ENCODE measurements at places on chromosomes 7 and 10. TPM values are rescaled to one million over a fixed set of nuclear protein-coding genes. Genes with fewer than 3 reads are reported as not detected.

DNA sequence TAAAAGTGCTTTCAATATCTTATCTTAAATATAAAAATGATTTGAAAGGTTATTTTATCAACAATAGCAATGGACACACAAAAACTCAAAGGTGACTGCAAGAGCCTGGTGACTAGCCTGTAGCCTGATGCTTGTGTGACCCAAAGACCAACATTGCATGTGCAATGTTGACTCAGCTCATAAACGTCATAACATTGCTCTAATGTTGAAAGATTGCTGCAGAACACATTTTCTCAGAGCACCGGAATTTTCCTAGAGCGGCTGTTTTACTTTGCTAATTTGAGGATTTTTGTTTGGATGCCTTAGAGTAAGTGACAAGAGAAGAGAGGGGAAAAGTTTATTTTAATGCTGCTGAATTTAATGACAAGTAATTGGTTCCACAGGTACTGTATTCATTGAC lies 107.1 kb downstream of the RAB18 start:
- DNase-seq = no peak

GRCh38 chr7:48109848-48110663 lies 21.0 kb downstream of the UPP1 start:
- no peak for DNase-seq

DNA sequence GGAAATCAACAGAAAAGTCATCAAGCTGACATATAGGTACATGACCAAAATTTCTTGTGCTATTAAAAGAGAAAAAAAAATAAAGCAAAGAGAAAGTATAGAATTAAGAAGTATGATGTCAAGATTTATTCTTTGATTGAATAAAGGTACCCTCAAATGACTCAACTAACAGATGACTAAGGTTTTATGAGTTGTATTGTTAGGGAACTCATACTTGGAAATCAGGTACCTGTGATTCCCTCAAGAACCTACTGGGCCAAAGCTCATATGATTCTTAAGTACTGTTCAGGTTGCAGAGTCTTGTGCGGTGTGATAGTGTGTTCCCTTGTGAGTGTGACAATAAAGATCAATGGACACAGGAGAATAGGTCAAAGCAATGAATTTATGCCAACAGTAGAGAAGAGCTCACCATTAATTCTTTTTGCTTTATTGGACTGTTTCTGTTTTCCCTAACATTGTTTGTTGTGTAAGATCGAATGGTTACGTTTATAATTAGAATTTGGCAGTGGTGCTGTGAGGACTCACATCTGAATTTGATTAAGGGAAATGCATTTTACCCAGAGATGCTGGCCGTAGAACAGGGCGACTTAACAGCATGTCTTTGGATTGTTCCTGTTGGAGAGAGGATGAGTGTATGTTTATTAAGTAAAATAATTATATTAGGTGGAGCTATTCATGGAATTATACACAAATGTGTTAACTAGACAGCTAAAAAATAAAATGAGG lies 293.2 kb upstream of the SEMA3D start:
- no peak for DNase-seq

DNA sequence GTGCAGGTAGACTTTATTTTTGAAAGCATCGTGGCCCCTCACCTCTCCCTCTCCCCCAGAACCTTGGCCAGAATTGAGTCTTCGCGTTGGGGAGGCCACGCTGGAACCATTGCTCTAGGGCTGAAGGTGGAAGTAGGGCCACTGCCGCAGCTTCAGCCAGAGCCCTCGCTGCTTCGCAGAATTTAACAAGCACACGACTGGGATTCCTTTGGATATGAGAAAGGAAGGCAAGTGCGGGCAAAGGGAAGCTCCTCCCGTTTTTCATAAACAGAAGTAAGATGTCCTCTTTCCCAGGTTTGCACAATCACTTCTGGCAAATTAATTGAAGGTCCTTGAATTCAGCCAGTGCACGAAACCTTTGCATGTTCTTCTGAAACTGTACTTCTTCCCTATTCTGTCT lies 168.1 kb downstream of the CCDC3 start:
- no peak for DNase-seq

DNA sequence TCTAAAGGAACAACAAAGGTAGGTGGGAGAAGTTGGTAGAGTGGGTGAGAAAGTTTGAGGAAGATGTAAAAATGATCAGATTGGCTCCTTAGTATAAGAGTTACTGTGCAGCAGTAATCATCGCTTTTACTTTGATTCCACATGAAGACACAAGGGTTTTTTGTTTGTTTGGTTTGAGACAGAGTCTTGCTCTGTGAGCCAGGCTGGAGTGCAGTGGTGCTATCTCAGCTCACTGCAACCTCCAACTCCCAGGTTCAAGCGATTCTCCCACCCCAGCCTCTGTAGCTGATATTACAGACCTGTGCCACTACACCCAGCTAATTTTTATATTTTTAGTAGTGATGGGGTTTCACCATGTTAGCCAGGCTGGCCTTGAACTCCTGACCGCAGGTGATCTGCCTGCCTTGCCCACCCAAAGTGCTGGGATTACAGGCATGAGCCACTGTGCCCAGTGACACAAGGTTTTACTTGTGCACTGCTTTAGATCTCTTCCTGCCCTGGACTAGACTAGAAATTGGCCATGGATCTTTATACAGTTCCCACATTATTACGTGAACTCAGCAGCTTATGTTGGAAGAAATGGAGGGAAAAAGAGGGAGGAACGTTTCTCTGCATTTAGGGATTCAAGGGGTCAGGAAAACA lies 10.7 kb downstream of the LUC7L2 start:
- DNase-seq = no peak

DNA sequence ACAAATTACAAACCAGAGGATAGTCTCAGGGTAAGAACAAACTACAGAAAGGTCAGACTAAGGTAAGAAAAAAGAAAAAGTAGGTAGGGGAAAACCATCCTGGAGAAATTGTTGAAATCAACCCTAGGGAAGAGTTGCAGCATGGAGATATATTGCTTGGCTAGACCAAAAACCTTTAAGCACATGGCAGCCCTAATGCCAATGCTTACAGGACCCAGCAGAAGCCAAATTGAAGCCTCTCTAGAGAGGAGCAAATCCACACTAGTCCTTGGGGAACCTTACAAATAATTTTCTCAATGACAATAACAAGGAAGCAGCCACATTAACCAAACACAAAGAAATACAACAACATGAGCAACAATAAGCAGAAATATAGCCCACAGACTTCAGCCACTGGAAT lies 81.9 kb downstream of the CNOT4 start:
- DNase-seq = no peak

DNA sequence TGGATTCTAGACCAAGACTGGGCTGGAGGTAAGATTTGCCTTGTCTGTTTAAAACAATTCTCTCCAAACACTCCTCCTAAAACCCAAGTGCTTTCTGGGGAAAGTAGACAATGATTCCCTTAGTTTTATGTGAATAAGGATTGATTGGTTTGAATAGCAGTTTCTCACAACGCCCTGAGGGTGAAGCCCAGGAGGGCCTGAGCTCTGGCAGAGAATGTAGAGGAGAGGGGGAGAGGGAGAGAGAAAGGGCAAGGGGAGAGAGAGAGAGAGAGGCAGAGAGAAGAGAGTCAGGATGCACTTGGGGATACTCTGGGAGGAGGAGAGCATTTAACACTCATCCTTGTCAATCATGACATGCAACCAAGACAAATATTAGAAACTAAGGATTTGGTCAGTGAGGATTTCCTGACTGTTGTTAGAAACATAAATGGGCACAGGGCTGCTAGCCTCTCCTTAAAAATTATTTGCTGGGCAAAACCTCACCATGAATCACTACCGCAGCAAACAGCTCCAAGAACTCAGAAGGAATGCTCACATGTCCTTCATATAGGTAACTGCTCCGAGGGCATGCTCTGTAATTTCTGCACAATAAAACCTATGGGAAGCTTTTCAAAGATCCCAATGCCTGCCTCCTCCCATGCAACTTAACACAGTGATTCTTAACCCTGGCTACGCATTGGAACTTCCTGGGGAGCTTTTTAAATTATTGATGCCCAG lies 55.2 kb upstream of the RAPGEF5 start:
- DNase-seq = no peak

GRCh38 chr7:15485998-15486397 lies 75.8 kb downstream of the AGMO start:
- DNase-seq = no peak

DNA sequence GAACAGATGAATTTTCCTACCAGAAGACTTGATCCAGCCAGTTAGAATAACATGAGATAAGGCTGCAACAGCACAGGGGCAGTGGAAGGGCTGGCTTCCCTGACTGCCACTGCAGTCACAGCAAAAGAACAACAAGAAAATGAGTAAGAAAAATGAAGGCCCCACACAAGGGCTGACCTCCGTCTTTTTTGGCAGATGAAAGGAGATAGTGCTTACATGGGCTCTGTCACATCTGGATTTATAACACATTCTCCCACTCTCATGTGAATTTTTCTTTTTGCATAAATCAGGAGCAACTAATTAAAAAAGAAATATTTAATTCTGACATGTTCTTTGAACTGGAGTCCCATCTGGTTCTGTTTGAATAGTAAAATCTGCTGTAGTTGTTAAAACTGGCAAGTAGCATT lies 99.6 kb downstream of the NRP1 start:
- no peak for DNase-seq

- no peak for DNase-seq
Measured at GRCh38 chr10:132069849-132070182, 4.1 kb downstream of the JAKMIP3 start.

DNA sequence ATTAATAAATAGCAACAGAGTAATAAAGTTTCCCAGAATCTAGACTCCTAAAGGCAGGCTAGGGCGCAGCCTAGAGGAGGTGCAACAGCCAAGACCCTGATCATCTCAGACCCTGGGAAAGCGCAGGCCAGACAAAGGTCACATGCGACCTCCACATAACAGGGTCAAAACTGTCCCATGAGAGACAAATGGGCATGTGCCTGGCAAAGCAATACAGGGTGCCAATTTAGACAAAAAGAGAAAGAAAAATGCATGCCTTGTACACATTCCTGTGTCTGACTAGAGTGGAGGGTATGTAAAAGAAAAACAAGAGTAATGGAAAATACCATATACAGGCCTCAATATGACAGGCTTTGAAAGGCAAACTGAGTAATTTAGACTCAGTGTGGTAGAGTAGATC lies 22.2 kb downstream of the MPP7 start:
- no peak for DNase-seq

- no peak for DNase-seq
Measured at GRCh38 chr10:89296220-89296648, 5.6 kb upstream of the IFIT2 start.

- DNase-seq = no peak
Measured at GRCh38 chr7:110119883-110120581, 970.9 kb upstream of the LRRN3 start.

DNA sequence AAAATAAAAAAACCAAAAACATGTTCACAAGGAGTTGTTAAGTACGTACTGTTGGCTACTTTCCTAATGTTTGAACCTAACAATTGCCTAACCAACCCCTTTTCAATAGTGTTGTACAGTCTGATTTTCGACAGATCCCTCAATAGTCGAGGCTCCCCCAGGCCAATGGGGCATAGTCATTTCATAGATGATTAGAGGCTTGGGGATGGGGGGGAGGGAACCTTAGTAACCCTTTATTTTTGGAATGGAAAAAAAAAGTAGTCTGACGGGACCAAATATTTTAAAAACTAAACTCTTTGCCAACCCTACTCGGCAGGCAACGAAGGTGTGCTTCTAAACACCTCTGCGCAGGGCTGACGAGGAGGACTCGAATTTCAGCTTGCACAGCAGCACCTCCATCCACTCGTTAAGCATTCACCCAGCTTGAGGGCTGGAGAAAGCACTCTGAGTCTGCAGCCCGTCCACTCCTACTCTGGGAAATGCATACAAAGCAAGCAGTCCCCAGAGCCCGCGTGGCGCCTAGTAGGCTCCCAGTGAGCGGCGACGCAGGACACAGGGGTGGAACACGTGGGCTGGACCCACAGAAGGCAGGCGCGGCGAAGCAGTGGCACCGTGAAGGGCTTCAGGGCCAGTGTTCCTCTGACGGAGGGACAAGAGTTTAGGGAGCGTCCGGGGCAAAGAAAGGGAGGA lies 899 bp downstream of the PUS7 start:
- no peak for DNase-seq

DNA sequence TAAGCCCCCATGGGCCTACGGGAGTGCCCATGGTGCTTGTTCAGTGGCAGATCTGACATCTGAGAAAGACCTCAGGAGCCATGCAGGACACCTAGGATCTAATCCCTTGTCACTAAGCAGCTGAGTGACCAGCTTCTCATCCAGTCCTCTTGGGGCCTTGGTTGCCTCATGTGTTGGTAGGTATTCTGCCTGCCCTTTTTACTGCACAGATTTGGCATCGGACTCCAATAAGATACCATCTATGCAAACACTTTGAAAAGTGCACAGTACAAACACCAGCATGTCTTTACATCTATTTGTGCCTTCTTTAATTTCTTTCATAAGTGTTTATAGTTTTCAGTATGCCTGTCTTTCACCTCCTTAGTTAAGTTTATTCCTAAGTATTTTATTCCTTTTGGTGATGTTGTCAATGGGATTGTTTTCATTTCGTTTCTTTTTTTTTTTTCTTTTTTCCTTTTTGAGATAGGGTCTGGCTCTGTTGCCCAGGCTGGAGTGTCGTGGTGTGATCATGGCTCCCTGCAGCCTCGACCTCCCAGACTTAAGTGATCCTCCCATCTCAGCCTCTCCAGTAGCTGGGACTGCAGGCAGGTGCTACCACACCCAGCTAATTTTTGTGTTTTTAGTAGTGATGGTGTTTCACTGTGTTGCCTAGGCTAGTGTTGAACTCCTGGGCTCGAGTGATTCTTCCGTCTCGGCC lies 10.4 kb downstream of the STOX1 start:
- no peak for DNase-seq

DNA sequence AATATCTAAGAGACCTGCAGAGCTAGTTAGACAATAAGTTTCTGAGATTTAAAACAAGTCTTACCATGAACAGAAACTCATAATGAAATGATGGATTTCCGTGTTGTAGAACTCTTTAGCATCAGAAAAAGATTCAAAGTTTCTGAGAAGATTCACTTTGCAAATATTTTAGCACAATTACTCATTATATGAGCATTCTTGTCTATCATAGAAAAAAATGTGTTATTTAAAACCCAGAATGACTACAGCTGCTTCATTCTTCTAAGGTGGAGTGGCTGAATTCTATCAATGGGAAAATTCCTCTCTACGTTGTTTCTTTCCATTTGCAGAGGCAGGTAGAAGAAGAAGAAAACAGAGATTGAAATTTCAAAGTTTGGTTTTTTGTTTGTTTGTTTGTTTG lies 21.0 kb upstream of the RALA start:
- no peak for DNase-seq

GRCh38 chr7:15368653-15369052 lies 193.2 kb downstream of the AGMO start:
- no peak for DNase-seq

- DNase-seq = no peak
Measured at GRCh38 chr7:123598657-123599056, 3.0 kb upstream of the ASB15 start.

UCMA gene
- not detected for total RNA-seq

OR2A5 gene
- not detected for total RNA-seq

FZD1 gene
- 5.9 TPM for total RNA-seq

GDI2 gene
- 402 TPM for total RNA-seq

TMEM130 gene
- 0.65 TPM for total RNA-seq

NXPH1 gene
- total RNA-seq = not detected

TUBB8 gene
- 0.29 TPM for total RNA-seq

JCAD gene
- total RNA-seq = 7.3 TPM

MNX1 gene
- 2.1 TPM for total RNA-seq

PTF1A gene
- not detected for total RNA-seq

SPDYE6 gene
- total RNA-seq = not detected

CAMK2B gene
- not detected for total RNA-seq

NPC1L1 gene
- 0.23 TPM for total RNA-seq

NEUROG3 gene
- total RNA-seq = not detected

GPR85 gene
- 0.22 TPM for total RNA-seq

CPA1 gene
- not detected for total RNA-seq
